ENCODE measurements at places on chromosomes 2 and 18.

GRCh38 chr18:13494871-13495445 lies 231.4 kb downstream of the FAM210A start:
- peak; percentile 29 for DNase-seq

GRCh38 chr2:28610583-28611201 lies 114.8 kb downstream of the PLB1 start:
- DNase-seq, result peak; percentile 12

- DNase-seq, result no peak
Measured at GRCh38 chr2:234095301-234095700, 44.8 kb downstream of the SPP2 start.

- no peak for DNase-seq
Measured at GRCh38 chr18:13376298-13376840, 157.8 kb downstream of the LDLRAD4 start.

DNA sequence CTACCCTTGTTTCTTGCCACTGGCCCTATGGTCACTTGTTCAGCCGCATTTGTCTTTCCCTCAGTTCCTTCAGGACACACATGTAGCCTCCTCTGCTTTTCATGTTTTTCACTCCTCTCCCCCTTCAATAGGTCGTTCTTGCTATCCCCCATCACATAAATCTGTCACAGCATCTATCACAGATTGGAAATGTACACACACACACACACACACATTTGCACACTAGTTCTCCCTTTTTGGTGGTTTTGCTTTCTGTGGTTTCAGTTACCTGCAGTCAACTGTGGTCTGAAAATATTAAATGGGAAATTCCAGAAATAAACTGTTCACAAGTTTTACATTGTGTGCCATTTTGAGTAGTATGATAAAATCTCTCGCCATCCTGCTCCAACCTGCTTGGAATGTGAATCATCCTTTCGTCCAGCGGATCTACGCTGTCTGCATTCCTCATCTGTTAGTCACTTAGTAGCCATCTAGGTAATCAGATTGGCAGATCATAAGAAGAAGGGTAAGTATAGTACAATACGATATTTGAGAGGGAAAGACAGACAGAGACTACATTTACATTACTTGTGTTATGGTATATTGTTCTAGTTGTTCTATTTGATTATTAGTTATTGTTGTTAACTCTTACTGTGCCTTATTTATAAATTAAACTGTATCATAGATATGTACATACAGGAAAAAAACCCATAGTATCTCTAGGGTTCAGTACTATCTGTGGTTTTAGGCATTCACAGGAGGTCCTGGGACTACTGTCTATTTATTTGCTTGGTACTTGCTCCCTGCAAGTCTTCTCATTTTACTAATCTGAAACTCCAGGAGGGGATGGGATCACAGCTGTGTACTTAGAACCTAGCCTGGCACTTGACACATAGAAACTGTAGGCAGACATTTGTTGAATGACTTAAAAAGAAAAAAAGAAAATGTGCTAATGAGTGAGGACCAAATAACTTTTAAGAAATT lies 86.1 kb upstream of the PNPT1 start:
- no peak for DNase-seq

DNA sequence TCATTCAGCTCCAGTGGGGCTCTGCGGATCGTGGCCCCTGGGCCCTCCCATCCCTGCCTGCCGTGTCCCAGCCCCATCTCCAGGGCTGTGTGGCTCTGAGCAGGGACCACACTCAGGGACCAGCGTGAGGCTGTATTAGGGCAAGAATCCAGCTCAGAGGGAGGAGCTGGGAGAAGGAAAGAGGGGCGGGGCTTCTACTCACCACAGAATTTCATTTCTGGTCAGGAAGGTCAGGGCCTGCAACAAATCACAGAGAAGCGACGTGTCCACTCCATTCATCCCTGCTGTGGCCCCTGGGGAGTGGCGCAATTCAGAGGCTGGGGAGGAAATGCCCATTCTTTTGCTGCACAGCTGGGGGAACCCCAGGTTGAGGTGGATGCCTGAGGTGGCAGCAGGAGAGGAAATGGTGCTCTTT lies 828 bp downstream of the CIB4 start:
- DNase-seq, result peak; percentile 27

DNA sequence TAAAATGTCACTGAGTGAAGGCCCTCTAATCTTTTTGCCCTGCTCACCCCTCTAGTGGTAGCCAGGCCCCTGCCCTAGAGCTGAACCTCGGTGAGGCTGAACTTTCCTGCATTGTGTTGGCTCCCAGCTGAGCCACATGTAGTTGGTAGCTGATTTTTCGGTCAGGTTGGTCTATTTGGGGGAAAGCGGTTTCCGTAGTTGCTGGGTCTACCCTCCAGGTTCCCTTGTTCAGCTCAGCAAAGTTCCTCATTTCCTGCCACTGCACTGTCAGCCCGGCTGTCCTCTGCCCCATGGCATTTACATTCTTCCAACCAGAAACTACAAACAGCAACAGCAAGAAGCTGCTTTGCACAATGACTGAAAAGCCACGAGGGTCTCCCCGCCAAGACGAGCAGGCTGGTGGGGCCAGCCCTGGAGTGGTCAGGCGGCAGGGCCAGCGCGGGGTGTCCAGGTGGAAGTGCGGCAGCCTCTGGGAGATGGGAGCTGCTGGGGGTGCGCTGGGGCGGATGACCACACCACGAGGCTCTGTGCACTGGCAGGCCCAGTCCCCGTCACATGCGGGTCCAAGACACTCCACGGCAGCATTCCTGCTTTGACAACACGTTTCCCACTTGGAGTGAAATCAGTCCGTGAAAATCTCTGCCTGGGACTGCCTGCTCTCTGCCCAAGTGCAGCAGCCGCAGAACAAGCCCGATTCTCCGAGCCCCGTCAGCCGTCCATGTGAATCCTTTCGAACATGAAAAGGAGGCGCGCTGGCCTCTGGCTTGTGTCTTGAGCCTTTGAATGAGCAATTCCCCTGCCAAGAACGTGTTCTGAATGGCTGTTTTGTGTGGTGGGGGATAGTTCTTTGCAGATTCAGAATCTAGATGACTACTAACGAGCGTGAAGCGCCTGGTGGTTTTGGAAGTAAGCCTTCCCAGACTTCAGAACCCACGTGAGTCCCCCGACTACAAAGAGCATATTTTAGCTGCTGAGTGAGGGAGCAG lies 159.4 kb downstream of the ASB1 start:
- DNase-seq, result no peak

GRCh38 chr2:201960305-201960704 lies 73.3 kb upstream of the FZD7 start:
- DNase-seq, result no peak

GRCh38 chr2:128456281-128456680 lies 137.6 kb upstream of the HS6ST1 start:
- DNase-seq, result no peak

DNA sequence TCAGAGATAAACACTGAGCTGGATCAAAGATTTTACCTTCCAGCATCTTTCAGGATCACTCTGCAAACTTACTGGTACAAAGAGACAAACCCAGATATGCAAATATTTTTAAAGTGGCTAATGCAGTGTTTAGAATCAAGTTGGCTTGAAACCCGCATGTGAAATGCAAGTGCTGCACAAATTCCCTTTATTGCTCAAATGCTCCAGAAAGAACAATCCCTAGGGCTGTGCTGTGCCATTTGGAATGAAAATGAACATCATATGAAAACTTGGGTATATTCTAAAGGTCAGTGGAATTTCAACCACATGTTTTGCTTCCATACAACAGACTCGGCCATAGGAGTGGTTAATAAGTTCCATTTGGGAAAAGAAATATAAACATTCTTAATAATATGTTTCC lies 139.1 kb downstream of the VWC2L start:
- DNase-seq, result no peak

GRCh38 chr2:218428846-218429558 lies 10.1 kb downstream of the VIL1 start:
- DNase-seq, result no peak

DNA sequence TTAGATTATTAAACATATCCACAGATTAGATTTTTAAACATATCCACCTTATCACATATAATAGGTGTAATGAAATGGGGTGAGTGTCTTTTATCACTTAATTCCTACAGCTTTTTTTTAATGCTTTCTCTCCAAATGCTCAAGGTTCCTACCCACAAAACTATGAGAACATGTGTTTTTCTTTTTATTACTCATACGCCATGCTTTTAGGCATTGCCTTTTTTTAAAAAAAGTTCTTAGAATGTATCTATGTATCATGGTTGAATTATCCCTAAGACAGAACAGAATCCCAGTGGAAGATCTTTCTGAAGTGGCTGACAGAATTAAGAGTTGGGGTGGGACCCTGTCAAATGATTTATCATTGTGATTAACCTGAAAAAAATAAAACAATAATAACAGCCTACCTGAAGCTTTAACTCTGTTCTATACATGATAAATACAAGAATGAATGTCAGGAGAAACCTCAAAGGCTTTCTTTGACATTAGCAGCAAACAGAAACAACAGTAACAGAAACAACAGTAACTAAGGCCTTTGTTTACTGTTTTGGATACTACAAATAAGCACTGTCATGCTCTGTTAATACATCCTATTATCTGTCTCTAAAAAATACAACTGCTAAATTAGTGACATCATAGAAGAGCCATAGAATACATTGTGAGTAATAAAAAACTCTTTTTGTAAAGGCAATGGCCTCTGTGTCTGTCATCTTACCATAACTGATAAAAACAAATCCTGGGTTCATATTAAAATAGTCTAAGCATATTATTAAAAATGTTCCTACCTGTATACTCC lies 4.1 kb upstream of the ZNF397 start:
- no peak for DNase-seq

DNA sequence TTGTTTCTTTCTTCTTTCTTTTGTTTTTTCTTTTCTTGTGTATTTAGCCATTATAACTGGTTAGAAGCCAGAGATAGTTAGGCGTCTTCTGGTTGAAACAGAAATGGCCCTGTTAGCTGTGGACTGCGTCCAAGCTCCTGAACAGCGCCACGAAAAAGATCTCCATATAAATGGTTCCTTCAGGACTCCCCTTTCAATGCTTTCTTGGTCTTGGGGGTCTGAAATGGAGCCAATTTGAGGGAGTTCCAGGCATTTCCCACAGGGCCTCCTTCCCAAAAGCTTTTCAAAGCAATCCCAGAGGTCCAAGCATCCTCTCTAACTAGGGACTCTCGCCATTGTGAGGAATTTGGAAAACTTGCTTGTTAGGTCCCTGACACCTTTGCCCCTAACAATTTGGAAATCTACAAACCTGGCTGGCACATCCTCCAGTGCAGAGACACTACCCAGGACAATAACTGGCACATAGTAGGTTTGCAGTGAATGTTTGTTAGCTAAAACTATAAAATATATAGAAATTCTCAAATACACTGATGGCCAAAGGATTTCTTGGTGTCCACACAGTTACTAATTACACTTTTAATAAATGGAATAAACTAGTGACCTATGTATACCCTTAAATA lies 80.1 kb downstream of the MYCN start:
- no peak for DNase-seq

GRCh38 chr2:118372886-118373830 lies 284.9 kb downstream of the INSIG2 start:
- DNase-seq, result no peak

DNA sequence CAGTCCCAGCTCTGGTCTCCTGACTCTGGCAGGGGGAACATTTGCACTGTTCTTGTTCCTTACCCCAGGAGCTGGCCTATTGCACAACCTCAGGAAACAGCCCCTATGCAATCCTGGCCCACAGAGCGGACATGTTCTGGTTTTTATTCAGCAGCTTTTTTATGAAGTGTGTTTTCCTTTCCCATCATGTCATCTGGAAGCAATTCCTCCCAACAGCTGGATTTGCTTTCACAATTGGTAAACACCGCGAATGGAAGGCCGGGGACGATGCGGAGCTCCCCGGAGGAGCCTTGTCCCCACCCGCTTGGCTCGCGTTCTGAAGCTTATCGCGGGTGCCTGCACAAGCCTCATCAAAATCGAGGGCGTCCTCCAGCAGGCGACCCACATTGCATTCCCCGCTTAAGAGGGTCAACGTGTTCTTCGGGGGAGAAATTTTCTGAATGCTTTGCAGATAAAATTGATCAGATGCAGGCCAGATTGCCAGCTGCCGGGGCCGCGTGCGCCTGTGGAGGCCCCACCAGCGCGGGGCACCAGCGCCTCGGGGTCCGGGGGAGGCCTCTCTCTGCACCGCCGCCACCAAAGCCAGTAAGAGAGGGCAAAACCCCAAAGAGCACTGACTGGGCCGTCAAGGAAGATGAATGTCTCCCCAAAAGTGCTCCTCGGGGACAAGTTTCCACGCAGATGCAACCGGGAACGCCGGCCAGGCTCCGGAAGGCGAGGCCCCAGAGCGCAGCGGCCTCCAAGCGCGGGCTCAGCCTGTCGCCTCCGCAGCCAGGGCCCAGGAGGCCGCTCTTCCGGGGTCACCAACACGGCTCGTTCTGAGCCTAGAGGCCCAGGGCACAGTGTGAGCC lies 60.3 kb upstream of the SP3 start:
- peak; percentile 65 for DNase-seq

DNA sequence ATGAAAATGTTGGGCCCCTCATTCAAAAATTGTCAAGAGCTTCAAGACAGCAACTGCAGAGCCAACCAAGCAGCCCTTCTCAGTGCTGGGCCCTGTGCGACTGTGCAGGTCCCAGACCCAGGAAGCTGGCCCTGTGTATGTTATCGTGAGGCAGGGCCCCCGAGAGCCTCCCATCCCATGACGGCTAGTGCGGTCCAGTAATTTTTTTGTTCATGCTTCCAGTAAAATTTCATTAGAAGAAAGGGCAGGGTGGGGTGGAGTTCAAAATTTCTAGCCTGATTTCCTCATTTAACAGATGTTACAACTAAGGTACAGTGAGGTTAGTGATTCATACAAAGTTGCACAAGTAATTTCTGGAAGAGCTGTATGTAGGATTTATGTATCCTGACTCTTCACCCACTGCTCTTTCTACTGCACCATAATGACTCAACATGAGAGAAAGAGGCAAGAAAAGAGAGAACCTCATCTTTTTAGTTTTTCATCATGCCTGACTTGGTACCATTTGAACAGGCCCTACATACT lies 105.5 kb downstream of the ZEB2 start:
- DNase-seq, result no peak

DNA sequence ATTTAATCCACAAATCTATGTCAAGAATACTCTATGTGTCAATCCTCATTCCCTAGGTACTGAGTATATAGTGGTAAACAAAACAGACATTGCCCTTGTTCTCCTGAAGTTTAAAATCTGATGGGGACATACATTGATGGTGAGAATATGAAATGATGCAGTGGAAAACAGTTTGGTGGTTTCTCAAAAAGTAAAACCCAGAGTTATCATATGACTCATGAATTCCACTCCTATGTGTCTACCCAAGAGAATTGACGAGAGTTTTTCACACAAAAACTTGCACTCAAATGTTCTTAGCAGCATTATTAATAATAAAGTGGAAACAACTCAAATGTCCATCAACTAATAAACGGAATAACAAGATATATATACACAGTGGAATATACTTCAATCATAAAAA lies 586.7 kb downstream of the CCDC85A start:
- DNase-seq, result no peak
